ENCODE measurements at places on chromosomes 4 and X. TPM values are rescaled to one million over a fixed set of nuclear protein-coding genes. Genes with fewer than 3 reads are reported as not detected.

NR3C2 gene
- polyA plus RNA-seq, result 6.3 TPM

VSIG4 gene
- polyA plus RNA-seq, result 2.5 TPM

SSX2B gene
- not detected for polyA plus RNA-seq

F8A2 gene
- not detected for polyA plus RNA-seq

DMRTC1 gene
- not detected for polyA plus RNA-seq

GUCY1B1 gene
- 0.12 TPM for polyA plus RNA-seq

WDFY3 gene
- not detected for polyA plus RNA-seq

SCRG1 gene
- not detected for polyA plus RNA-seq

MAP3K15 gene
- not detected for polyA plus RNA-seq

BTK gene
- not detected for polyA plus RNA-seq

ANXA10 gene
- not detected for polyA plus RNA-seq

KLB gene
- polyA plus RNA-seq, result not detected

ADH6 gene
- not detected for polyA plus RNA-seq

VCX2 gene
- not detected for polyA plus RNA-seq

NSG1 gene
- polyA plus RNA-seq, result 49.8 TPM

CLCN3 gene
- 12.8 TPM for polyA plus RNA-seq

SGCB gene
- 4.9 TPM for polyA plus RNA-seq

ARX gene
- polyA plus RNA-seq, result not detected

CCDC110 gene
- polyA plus RNA-seq, result not detected

SPRY1 gene
- 27.2 TPM for polyA plus RNA-seq

PABPC1L2B gene
- polyA plus RNA-seq, result not detected

DDX53 gene
- not detected for polyA plus RNA-seq

LRCH2 gene
- polyA plus RNA-seq, result not detected

NAP1L5 gene
- 2.5 TPM for polyA plus RNA-seq

MTNR1A gene
- not detected for polyA plus RNA-seq

PFKFB1 gene
- not detected for polyA plus RNA-seq

LRIT3 gene
- polyA plus RNA-seq, result not detected

PABPC1L2A gene
- polyA plus RNA-seq, result not detected

FAT4 gene
- polyA plus RNA-seq, result not detected

OTUD6A gene
- polyA plus RNA-seq, result not detected

MND1 gene
- 0.31 TPM for polyA plus RNA-seq

BEX5 gene
- 5.8 TPM for polyA plus RNA-seq

MAGEC3 gene
- polyA plus RNA-seq, result not detected

NKAP gene
- polyA plus RNA-seq, result 4.6 TPM

MID1 gene
- polyA plus RNA-seq, result not detected

RNF150 gene
- polyA plus RNA-seq, result not detected

CPE gene
- not detected for polyA plus RNA-seq

MFAP3L gene
- 0.10 TPM for polyA plus RNA-seq

KLHL4 gene
- polyA plus RNA-seq, result 0.43 TPM

NWD2 gene
- polyA plus RNA-seq, result not detected

CCDC160 gene
- polyA plus RNA-seq, result not detected

SLC30A9 gene
- polyA plus RNA-seq, result 32.9 TPM

ITIH6 gene
- polyA plus RNA-seq, result not detected

MAOB gene
- 0.43 TPM for polyA plus RNA-seq

OTC gene
- not detected for polyA plus RNA-seq

ACE2 gene
- polyA plus RNA-seq, result not detected

FSTL5 gene
- not detected for polyA plus RNA-seq

TEC gene
- polyA plus RNA-seq, result 1.6 TPM

BMP2K gene
- 1.6 TPM for polyA plus RNA-seq

SLC10A3 gene
- polyA plus RNA-seq, result 81.0 TPM

MAGEA11 gene
- not detected for polyA plus RNA-seq

EDA2R gene
- not detected for polyA plus RNA-seq

PRRG1 gene
- polyA plus RNA-seq, result not detected

PPARGC1A gene
- polyA plus RNA-seq, result not detected

RWDD4 gene
- polyA plus RNA-seq, result 21.3 TPM

PWWP3B gene
- polyA plus RNA-seq, result not detected

HTN1 gene
- not detected for polyA plus RNA-seq

ZXDA gene
- polyA plus RNA-seq, result 4.2 TPM
